ENCODE measurements at places on chromosomes 12 and 14. TPM values are rescaled to one million over a fixed set of nuclear protein-coding genes. Genes with fewer than 3 reads are reported as not detected.

The MARCHF9 gene
- 2.7 TPM for total RNA-seq

DNA sequence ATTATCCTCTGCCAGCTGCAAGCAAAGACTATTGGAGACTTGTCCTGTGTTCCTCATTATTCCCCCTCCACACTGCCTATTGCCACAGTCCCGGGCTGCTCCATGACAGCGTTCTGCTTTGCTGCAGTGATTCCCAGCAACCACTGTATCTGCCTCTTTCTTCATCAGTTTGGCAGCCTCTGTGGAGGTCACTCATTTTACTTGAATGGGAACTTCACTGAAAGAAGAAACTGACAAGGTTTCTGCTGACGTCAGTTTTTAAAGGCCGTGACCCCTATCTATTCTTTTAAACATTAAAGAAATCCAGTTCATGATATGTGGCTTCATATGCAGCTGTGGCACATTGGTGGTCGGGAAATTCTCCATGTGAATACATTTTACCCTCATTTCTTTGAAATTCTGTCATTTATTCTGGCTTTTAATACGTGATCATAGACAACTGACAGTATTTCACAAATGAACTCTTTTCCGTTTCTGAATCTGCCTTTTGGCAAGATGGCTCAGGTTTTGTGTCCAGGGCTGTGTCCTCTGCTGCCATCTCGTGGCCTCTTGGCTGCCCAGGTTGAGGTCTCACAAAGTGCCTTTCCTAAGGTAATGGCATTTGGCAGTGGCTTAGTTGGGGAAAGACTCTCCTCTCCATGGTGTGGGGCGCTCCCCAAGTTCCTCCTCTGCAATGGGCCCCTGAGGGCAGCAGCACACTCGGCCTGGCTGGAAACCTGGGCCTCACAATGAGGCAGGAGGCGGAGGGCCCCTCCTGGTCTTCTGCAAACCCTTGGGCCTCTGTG, 5.8 kb downstream of the TMEM253 start:
- H3K4me1 ChIP-seq, result peaks cover 75% of the 10 kb centered on the region
- no peaks in the 10 kb centered on the region for H3K36me3 ChIP-seq
- peak overlapping the region; percentile 67 for H3K4me3 ChIP-seq
- H3K27ac ChIP-seq, result peak overlapping the region; percentile 53
- DNase-seq, result peak; percentile 84

GRCh38 chr12:25496098-25496587, 56.9 kb downstream of the LMNTD1 start:
- no peaks in the 10 kb centered on the region for H3K36me3 ChIP-seq
- DNase-seq, result no peak

DNA sequence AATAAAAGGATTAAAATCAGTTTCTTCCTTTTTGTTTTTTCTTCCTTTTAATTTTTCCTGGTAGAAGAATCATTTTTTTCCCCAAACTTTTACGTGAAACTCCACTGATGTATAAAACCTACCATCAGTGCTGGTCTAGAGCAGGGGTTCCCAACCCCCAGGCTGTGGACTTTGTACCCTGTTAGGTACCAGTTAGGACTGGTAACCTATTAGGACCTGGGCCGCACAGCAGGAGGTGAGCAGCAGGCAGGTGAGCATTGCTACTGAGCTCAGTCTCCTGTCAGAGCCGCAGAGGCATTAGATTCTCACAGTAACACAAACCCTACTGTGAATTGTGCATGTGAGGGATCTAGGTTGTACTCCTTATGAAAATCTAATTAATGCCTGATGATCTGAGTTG, 10.1 kb downstream of the SMCO2 start:
- H3K27me3 ChIP-seq, result peaks cover 4% of the 10 kb centered on the region
- H3K27ac ChIP-seq, result no peak overlapping the region
- H3K4me3 ChIP-seq, result no peak overlapping the region
- peaks cover 6% of the 10 kb centered on the region for H3K4me1 ChIP-seq

- no peak overlapping the region for H3K27ac ChIP-seq
- H3K27me3 ChIP-seq, result no peaks in the 10 kb centered on the region
- H3K4me3 ChIP-seq, result no peak overlapping the region
- H3K36me3 ChIP-seq, result no peaks in the 10 kb centered on the region
Observed at GRCh38 chr12:78338054-78338785, 507.5 kb downstream of the NAV3 start.

DNA sequence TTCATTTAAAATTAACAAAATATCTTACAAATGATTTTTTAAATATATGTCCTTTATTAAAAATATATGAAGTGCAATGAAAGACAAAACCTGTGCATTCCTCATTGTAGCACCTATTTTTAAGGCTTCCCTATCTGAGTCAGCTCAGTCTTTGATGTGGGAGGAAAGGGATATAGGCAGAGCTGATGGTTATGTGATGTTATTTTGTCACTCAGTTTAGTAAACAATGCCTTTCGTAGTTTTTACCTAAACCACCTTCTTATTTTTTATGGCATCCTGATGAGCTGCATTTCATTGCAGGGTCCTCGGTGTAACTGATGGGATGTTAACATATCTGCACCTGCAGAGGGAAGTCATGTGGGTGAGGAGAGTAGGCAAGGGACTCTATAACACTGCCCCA, 58.9 kb upstream of the FRMD6 start:
- no peak overlapping the region for H3K27ac ChIP-seq
- H3K36me3 ChIP-seq, result no peaks in the 10 kb centered on the region
- no peak overlapping the region for H3K4me3 ChIP-seq
- no peaks in the 10 kb centered on the region for H3K4me1 ChIP-seq
- no peaks in the 10 kb centered on the region for H3K27me3 ChIP-seq

- DNase-seq, result no peak
- no peak overlapping the region for H3K4me3 ChIP-seq
- no peaks in the 10 kb centered on the region for H3K36me3 ChIP-seq
- H3K27me3 ChIP-seq, result no peaks in the 10 kb centered on the region
- peaks cover 38% of the 10 kb centered on the region for H3K4me1 ChIP-seq
- no peak overlapping the region for H3K27ac ChIP-seq
Observed at GRCh38 chr14:69932391-69932790, 53.2 kb downstream of the SMOC1 start.
